Karpas-422 (cell line): ENCODE measurements at places on chromosomes 12 and 14. TPM values are rescaled to one million over a fixed set of nuclear protein-coding genes. Genes with fewer than 3 reads are reported as not detected.

DNA sequence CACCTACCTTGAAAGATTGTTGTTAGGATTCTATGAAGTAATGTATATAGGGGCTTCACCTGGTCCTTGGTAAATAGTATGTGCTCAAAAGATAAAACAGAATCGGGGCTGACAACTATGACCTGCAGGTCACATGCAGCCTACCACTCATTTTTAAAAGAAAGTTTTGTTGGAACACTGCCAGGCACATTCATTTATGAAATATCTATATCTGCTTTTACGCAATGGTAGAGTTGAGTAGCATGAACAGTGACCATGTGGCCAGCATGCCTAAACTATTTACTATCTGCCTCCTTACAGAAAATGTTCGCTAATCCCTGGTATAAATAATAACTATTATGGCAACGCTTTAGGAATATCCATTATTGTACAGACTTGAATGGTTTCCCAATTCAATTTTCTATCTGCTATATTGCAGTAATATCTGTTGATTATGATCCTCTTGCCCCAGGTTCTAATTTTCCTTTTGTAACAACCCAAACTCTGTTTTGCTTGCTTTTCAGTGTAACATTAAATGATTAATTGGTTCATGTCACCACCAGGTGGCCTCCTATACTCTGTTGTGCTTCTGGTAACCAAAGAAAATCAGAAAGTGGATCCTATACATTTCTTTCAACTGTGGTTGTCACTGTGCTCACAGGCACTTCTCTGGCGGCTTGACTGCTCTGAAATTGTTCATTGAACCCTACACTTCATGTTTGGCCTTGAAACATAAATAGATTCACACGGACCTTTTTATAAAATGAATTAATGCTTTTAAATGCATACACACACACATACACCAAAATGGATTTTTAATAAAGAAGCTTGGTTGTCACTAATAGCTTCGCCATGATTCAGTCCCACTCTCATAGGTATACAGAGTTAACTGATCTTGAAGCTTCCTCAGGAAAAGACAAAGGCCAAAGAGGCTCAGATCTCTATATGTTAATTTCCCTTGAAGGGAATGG is 227.7 kb upstream of the NPAS3 start:
- no peaks in the 10 kb centered on the region for H3K4me1 ChIP-seq
- H3K36me3 ChIP-seq: no peaks in the 10 kb centered on the region
- H3K27ac ChIP-seq: no peak overlapping the region
- H3K27me3 ChIP-seq: no peaks in the 10 kb centered on the region
- DNase-seq: peak; percentile 86

- no peak overlapping the region for H3K27ac ChIP-seq
- H3K4me1 ChIP-seq: no peaks in the 10 kb centered on the region
- no peak overlapping the region for H3K4me3 ChIP-seq
- H3K36me3 ChIP-seq: no peaks in the 10 kb centered on the region
These were observed 33.1 kb downstream of the SNRNP35 start for GRCh38 chr12:123491056-123491455.

- DNase-seq: no peak
- no peaks in the 10 kb centered on the region for H3K4me1 ChIP-seq
- no peak overlapping the region for H3K27ac ChIP-seq
- no peak overlapping the region for H3K4me3 ChIP-seq
- no peaks in the 10 kb centered on the region for H3K27me3 ChIP-seq
These were observed 291.7 kb upstream of the FAR2 start for GRCh38 chr12:28857369-28857768.

- no peaks in the 10 kb centered on the region for H3K36me3 ChIP-seq
- no peak for DNase-seq
- peaks cover 23% of the 10 kb centered on the region for H3K4me1 ChIP-seq
- no peak overlapping the region for H3K4me3 ChIP-seq
- no peak overlapping the region for H3K27ac ChIP-seq
These were observed 31.1 kb downstream of the SH2B3 start for GRCh38 chr12:111436811-111437210.

GRCh38 chr12:113778432-113779132 is 187.5 kb downstream of the RBM19 start:
- no peak overlapping the region for H3K27ac ChIP-seq
- H3K4me3 ChIP-seq: no peak overlapping the region
- no peaks in the 10 kb centered on the region for H3K27me3 ChIP-seq
- H3K4me1 ChIP-seq: no peaks in the 10 kb centered on the region
- DNase-seq: no peak

DNA sequence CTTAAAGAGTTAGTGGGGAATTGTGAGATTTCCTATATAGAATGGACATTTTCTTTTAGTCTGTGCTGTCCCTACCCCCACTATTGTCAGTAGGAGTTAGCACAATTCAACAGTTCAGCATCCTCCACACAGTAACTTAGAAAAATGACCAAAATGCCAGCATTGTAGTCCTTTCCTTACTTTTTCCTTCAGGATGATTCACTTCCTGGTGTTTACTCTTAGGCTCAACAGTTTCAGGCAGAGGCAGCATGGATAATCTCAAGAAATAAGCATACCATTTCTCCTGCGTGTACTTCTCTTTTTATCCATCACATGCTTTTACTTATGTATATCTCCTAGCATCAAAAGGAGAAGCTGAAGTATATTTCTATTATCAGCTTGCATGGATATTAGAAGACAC is 683.4 kb downstream of the SLC16A7 start:
- no peaks in the 10 kb centered on the region for H3K27me3 ChIP-seq
- no peak overlapping the region for H3K4me3 ChIP-seq
- H3K27ac ChIP-seq: no peak overlapping the region

DNA sequence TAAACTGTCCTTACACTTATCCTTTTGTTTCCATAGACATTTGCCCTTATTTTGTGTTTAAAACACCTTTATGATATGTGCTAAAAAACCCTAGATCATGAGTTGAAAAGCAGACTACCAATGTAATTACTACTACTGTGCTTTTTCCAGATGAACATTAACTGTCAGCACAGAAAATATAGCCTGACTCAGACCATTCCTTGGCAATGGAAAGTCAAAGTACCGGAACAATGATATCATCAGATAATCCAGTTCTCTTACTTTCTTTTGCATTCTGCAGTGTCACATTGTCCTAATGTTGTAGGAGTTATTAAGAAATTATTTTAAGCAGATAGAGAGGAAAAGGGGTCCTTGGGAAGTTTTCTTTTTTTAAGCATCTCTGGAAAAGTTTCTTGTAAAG is 1189.0 kb upstream of the FLRT2 start:
- H3K27me3 ChIP-seq: no peaks in the 10 kb centered on the region
- H3K27ac ChIP-seq: no peak overlapping the region
- H3K36me3 ChIP-seq: no peaks in the 10 kb centered on the region
- H3K4me3 ChIP-seq: no peak overlapping the region

DNA sequence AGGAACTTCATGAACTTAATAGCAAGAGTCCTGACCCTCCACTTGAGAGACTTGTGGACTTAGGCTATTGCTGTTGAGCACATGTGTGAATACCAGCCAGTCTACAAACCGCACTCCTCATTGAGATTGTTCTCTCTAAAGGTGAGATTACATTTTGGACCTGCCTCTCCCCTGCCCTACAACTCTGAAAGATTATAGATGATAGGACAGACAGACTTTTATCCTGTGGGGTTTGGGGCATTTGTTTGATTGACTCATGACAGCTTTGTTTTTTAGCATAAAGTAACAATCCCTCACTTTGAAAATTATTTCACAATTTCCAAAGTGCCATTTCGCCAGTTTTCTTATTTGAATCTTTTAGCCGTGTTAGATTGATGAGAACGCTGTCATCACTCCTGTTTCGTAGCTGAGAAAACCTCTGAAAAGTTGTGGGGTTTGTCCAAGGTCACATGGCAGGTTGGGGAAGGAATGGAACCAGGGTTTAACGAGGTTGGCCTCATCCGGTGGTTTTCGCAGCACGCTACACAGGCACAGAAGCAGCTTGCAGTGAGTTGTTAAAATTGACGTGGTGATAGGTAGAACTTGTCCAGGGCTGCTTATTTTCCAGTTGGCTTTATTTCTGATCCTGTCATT is 836 bp downstream of the EVL start:
- H3K4me3 ChIP-seq: no peak overlapping the region
- no peaks in the 10 kb centered on the region; the same call in 1 of the 2 replicates for H3K27me3 ChIP-seq
- H3K27ac ChIP-seq: no peak overlapping the region
- H3K36me3 ChIP-seq: no peaks in the 10 kb centered on the region
- no peak for DNase-seq

- H3K4me3 ChIP-seq: no peak overlapping the region
- no peaks in the 10 kb centered on the region for H3K27me3 ChIP-seq
- H3K27ac ChIP-seq: no peak overlapping the region
- H3K4me1 ChIP-seq: no peaks in the 10 kb centered on the region
These were observed 189.0 kb downstream of the SOX5 start for GRCh38 chr12:23760495-23760894.

DNA sequence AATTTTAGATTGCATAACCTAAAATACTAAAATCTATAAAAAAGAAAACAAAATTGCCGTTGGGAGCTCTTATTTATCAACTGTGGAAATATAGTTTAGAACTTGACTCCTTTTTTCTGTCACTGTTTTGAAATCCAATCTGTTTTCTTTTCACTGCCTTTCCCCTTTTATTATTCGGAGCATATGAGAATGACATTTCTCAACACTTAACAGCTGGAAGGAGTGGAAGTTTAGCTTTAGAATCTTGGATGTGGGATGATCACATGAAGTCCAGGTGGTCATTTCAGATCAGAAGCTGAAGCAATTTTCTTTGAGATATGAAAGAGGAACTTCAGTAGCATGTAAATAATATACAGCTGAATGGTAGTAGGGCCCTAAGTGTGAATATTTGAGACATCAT is 16.7 kb downstream of the TRHDE start:
- H3K27me3 ChIP-seq: no peaks in the 10 kb centered on the region
- H3K36me3 ChIP-seq: no peaks in the 10 kb centered on the region
- H3K4me1 ChIP-seq: no peaks in the 10 kb centered on the region
- no peak overlapping the region for H3K27ac ChIP-seq

GRCh38 chr14:92389598-92390158 is 66.7 kb downstream of the SLC24A4 start:
- H3K36me3 ChIP-seq: no peaks in the 10 kb centered on the region
- no peaks in the 10 kb centered on the region for H3K4me1 ChIP-seq
- no peaks in the 10 kb centered on the region for H3K27me3 ChIP-seq
- no peak overlapping the region for H3K27ac ChIP-seq
- H3K4me3 ChIP-seq: no peak overlapping the region

- no peak for DNase-seq
- no peaks in the 10 kb centered on the region for H3K27me3 ChIP-seq
- no peaks in the 10 kb centered on the region for H3K4me1 ChIP-seq
- no peak overlapping the region for H3K4me3 ChIP-seq
- H3K36me3 ChIP-seq: no peaks in the 10 kb centered on the region
- H3K27ac ChIP-seq: no peak overlapping the region
These were observed 89.9 kb downstream of the SLC24A4 start for GRCh38 chr14:92412912-92413311.

DNA sequence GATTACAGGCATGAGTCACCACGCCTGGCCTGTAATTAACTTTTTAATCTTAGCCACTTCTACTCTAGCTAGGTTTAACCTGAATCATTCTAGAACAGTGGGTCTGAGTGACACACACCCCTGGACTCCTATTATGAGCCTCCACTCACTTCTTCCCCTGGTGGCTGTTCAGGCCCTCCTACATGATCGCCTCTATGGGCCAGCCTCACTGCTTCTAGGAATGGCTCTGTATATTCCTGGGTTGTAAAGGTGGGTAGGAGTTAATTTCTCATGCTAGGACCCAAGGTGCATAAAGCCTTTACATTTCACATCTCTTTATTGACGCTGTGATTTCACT is 8.0 kb upstream of the RNU6-8 start:
- DNase-seq: no peak
- H3K4me3 ChIP-seq: no peak overlapping the region
- 0 out of 2 replicates have a peak, but pooled peaks cover 2% of the 10 kb centered on the region for H3K4me1 ChIP-seq
- H3K36me3 ChIP-seq: no peaks in the 10 kb centered on the region
- no peaks in the 10 kb centered on the region for H3K27me3 ChIP-seq
- no peak overlapping the region for H3K27ac ChIP-seq

- no peaks in the 10 kb centered on the region for H3K27me3 ChIP-seq
- H3K4me1 ChIP-seq: no peaks in the 10 kb centered on the region
- no peaks in the 10 kb centered on the region for H3K36me3 ChIP-seq
- no peak overlapping the region for H3K27ac ChIP-seq
- no peak overlapping the region for H3K4me3 ChIP-seq
- no peak for DNase-seq
These were observed 75.2 kb downstream of the FIGNL2 start for GRCh38 chr12:51773145-51773869.

GRCh38 chr12:22399464-22400180 is 65.1 kb upstream of the ST8SIA1 start:
- no peaks in the 10 kb centered on the region for H3K4me1 ChIP-seq
- no peak for DNase-seq
- H3K4me3 ChIP-seq: no peak overlapping the region
- H3K27ac ChIP-seq: no peak overlapping the region
- no peaks in the 10 kb centered on the region for H3K27me3 ChIP-seq

- no peaks in the 10 kb centered on the region for H3K4me1 ChIP-seq
- H3K27me3 ChIP-seq: no peaks in the 10 kb centered on the region
- H3K27ac ChIP-seq: no peak overlapping the region
- no peak for DNase-seq
- no peak overlapping the region for H3K4me3 ChIP-seq
- no peaks in the 10 kb centered on the region for H3K36me3 ChIP-seq
These were observed 21.3 kb downstream of the BCL11B start for GRCh38 chr14:99250636-99251208.

GRCh38 chr14:31418440-31418839 is 1.9 kb downstream of the HEATR5A start:
- H3K27me3 ChIP-seq: no peaks in the 10 kb centered on the region
- DNase-seq: peak; percentile 70
- H3K4me1 ChIP-seq: peaks cover 51% of the 10 kb centered on the region
- peak overlapping the region; percentile 88 for H3K4me3 ChIP-seq

DNA sequence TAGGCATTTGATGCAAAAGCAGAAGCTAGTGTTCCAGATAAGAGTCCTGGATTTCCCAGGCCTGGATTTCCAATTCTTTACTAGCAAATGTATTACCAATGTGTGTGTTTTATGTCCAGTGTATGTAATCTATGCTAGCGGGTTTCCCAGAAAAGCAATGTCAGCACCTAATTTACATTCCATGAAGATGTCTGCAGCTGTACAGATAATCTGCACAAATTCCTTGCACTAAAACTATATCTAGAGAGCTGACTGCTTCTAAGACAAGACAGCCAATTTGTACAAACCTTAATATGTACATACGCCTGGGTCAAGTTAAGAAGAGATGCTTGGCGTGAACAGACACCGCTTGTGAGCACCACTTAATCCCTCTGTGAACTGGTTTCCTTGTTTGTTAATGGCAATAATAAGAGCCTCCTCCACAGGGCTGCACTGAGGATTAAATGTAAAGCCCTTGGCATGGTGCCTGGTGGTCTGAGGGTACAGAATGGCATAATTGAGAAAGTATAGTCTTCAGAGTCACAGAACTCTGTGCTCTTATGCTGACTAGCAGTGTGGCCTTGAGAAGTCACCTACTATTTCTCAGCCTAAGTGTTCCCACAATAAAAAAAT is 185.6 kb downstream of the EPS8 start:
- H3K27ac ChIP-seq: no peak overlapping the region
- DNase-seq: no peak
- no peak overlapping the region for H3K4me3 ChIP-seq
- no peaks in the 10 kb centered on the region for H3K27me3 ChIP-seq

TROAP gene
- 20.2 and 58.2 TPM in 2 replicates for total RNA-seq

GDF3 gene
- total RNA-seq: not detected in 2 replicates

SERPINA1 gene
- total RNA-seq: 0.54 TPM in 1 of 2 replicates, not detected in the other

TC2N gene
- total RNA-seq: not detected in 2 replicates

NRIP2 gene
- not detected in 2 replicates for total RNA-seq

TAS2R19 gene
- total RNA-seq: 3.5 and 16.4 TPM in 2 replicates

SERPINA3 gene
- total RNA-seq: not detected in 2 replicates

OR4E1 gene
- not detected in 2 replicates for total RNA-seq

SMCO3 gene
- not detected in 2 replicates for total RNA-seq

TEAD4 gene
- not detected in 2 replicates for total RNA-seq

PLA2G1B gene
- not detected in 2 replicates for total RNA-seq

ARF6 gene
- total RNA-seq: 55.0 and 58.9 TPM in 2 replicates
